Lower lobe of right lung (tissue), 2 donors: ENCODE measurements at places on chromosomes 6 and 20. TPM values are rescaled to one million over a fixed set of nuclear protein-coding genes. Genes with fewer than 3 reads are reported as not detected.

DBNDD2 gene
- 82.2 TPM for total RNA-seq

GRM1 gene
- total RNA-seq, result 0.09 TPM

OCSTAMP gene
- total RNA-seq, result not detected

HLA-DQA2 gene
- 68.0 TPM for total RNA-seq

ROS1 gene
- total RNA-seq, result 151 TPM

TRDN gene
- total RNA-seq, result not detected

HLA-DQB1 gene
- total RNA-seq, result 132 TPM

MRAP2 gene
- total RNA-seq, result 0.74 TPM

DNA sequence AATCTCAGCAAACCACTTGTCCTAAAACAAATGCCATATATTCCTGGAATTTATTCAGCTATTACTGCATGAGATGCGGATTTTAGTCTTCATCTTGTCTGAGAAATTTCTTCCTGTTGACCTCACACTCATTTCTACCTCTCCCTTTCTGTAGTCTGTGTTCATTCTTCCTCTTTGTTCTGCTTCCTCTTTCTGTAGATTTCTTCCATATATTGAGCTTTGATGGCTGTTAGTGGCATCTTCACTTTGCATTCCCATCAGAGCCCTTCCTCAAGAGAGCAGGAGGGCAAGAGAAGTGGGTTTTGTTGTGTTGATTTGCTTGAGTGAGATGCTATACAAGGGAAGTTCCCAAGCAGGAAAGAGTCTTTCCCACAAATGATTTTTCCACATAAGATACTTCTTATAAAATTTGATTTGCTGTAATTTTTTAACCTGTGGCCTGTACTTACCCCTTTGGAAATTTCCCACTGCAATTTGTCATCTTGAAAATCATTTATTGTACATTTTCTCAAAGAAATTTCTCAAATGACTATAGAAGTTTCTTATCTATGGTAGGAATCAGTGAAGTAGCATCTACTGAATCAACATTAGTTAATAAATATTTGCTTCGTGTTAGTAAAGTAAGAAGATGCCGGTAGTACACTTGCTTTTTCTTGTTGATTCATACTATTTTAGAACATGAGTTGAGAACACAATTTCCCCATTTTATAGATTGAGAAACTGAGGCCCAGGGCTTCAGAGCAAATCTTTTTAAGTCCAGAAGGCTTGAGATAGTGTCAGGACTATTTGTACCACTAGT lies 43.8 kb downstream of the MAP3K4 start:
- no peak for DNase-seq
- H3K4me1 ChIP-seq, result no peaks in the 10 kb centered on the region
- no peaks in the 10 kb centered on the region for H3K27me3 ChIP-seq
- H3K36me3 ChIP-seq, result peaks cover 36% of the 10 kb centered on the region
- no peak overlapping the region for H3K27ac ChIP-seq
- no peak overlapping the region for H3K4me3 ChIP-seq

DNA sequence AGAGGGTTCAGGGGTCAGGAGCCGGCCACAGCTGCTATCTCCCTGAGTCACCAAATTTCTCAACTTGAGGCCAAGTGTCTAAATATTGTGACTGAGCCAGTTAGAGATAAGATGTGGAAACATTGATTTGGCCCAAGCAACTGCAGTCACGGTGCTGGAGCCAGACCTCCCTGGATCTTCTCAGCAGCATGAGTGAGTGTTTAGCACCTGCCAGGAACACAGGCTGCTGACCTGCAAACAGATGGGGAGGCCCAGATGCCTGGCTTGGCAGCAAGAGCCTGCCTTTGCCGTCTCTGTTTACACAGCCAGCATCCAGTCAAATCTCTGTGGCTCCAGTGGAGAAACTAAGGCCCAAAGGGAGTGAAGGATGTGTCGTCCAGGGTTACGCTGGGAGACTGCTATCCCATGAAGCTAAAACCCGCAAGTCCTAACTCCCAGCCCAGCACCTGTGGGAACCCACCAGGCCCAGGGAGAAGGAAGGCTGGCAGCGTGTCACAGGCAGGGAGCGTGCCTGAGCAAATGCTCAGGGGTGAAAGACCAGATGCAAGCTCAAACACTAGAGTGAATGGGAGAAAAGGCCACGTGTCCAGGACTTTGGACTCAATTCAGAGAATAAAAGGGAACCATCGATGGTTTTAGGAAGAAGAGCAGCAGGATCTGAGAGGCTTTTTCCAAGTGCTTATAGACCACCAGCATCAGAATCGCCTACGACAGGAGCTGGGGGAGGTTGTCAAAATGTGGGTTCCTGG lies 15.9 kb upstream of the PTGIS start:
- H3K27ac ChIP-seq, result peak overlapping the region; percentile 43
- H3K27me3 ChIP-seq, result no peaks in the 10 kb centered on the region
- peaks cover 61% of the 10 kb centered on the region for H3K4me1 ChIP-seq
- H3K36me3 ChIP-seq, result no peaks in the 10 kb centered on the region

GRCh38 chr20:17803765-17804164 lies 104.0 kb downstream of the BANF2 start:
- no peak for DNase-seq
- H3K27me3 ChIP-seq, result no peaks in the 10 kb centered on the region
- no peak overlapping the region for H3K4me3 ChIP-seq
- no peak overlapping the region for H3K27ac ChIP-seq
- H3K36me3 ChIP-seq, result no peaks in the 10 kb centered on the region

DNA sequence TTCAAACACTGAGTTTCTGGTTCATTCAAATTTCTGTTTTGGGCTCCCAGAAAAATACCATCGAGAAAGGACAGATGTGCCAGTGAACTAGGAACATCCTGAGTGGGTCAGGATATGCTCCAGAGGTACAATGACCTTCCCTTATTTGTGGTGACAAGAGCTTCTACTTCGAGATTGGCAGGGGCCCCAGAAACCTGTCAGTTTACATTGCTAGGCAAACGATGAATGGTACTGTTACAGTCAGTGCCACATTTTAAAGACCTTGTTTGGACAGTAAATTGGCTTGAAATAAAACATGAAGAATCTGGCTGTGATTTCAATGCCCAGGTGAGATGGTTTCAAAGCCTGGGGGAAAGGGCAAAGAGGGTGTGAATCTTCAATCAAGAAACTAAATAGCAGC lies 454.5 kb upstream of the ID4 start:
- H3K4me1 ChIP-seq, result no peaks in the 10 kb centered on the region
- H3K4me3 ChIP-seq, result no peak overlapping the region
- no peak overlapping the region for H3K27ac ChIP-seq

GRCh38 chr6:13096084-13096483 lies 232.3 kb downstream of the TBC1D7 start:
- H3K4me1 ChIP-seq, result peaks cover 20% of the 10 kb centered on the region
- no peaks in the 10 kb centered on the region for H3K27me3 ChIP-seq
- DNase-seq, result no peak
- no peak overlapping the region for H3K27ac ChIP-seq

DNA sequence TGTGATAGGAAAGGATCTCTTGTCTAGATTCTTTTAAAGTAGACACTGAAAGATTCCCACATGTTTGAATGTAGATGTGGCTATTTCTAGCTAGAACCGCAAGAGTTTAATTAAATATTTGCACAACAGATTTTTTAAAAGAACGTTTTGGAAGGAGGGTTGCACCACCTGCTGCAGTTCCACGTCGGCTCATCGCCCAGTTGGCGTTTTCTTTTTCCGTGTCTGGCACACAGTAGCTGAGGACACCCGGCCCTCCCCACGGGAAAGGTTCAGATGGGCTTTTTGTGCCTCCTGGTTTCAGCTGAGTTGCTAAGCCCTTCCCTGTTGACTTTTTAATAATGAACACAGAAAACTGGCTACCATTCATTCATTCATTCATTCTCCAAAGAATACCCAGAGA lies 41.8 kb upstream of the DOK5 start:
- H3K4me3 ChIP-seq, result no peak overlapping the region
- H3K27ac ChIP-seq, result no peak overlapping the region
- no peaks in the 10 kb centered on the region for H3K36me3 ChIP-seq
- H3K27me3 ChIP-seq, result no peaks in the 10 kb centered on the region
- no peaks in the 10 kb centered on the region for H3K4me1 ChIP-seq

DNA sequence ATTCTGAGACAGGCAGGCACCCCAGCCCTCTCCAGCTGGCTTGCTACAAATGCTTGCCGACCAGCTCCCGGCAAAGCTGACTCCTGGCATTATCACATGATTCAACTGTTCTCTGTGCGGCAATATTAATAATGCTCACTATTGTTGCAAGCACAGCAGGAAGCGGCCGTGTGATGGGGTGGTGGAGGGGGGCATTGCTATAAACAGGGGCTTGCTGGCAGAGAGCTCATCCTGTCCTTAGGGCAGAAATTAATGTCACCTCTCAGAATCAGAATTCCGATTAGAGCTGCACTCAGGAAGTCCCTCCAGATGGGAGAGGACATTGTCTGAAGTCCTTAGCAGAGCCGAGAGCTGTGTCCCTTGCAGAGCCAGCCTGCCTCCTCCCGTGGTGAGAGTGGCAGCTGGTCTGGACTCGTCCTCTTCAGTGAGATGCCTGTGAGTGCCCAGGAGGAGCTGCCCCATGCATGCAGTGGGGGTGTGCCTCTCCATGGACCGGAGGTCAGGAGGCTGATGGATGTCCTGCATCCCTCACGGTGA lies 162.5 kb downstream of the CDH4 start:
- peaks cover 2% of the 10 kb centered on the region for H3K27me3 ChIP-seq
- no peak for DNase-seq
- no peaks in the 10 kb centered on the region for H3K4me1 ChIP-seq
- no peak overlapping the region for H3K27ac ChIP-seq
- H3K36me3 ChIP-seq, result no peaks in the 10 kb centered on the region

- H3K27ac ChIP-seq, result no peak overlapping the region
- H3K4me3 ChIP-seq, result no peak overlapping the region
- no peaks in the 10 kb centered on the region for H3K36me3 ChIP-seq
Measured at GRCh38 chr20:24501764-24502556, 32.5 kb downstream of the SYNDIG1 start.

GRCh38 chr6:168071620-168072019 lies 7.4 kb downstream of the FRMD1 start:
- no peak overlapping the region for H3K27ac ChIP-seq
- no peak for DNase-seq
- H3K4me1 ChIP-seq, result no peaks in the 10 kb centered on the region
- no peaks in the 10 kb centered on the region for H3K27me3 ChIP-seq
- no peak overlapping the region for H3K4me3 ChIP-seq

DNA sequence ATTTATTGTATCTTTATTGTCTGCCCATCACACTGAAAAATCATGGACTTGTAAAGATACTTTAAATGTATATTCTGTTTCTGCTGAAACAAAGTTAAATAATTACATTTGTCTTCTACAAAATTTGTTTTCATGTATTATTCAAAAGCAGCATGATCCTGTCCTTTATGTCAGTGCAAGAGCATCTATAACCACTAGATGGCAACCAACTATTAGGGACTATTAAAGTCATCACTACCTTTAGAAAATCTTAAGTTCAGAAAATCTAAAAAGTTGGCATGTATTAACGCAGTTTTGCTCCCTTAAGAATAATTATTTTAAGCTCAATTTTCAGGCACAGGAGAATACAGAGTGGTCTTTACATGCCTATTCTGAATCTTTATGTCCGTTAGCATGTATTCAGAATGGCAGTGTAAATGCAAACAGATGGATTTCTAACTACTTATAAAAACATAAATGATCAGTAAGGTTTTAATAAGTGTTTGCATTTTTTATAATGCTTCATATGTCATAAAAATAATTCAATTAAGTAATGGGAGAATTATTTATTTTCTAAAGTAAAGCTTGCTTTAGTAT lies 17.8 kb downstream of the TMEM30A start:
- H3K27me3 ChIP-seq, result no peaks in the 10 kb centered on the region
- H3K27ac ChIP-seq, result no peak overlapping the region
- no peak overlapping the region for H3K4me3 ChIP-seq
- DNase-seq, result no peak

DNA sequence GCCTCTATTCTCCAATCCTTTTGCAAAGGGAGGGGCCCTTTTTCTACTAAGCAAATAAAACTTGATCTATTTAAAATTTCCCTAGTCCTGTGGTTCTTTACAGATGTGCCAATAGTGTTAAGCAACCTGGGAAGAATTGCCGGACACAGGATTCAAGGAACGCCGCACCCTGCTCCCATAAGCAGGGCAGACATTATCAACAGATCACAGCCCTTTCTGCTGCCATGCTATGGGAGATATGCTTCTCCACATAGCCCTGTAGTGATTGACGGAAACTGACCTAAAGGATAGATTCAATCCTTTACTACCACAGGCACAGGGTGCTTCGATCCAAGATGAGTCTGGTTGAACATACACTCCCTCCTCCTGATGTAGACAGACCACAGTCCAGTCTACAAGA lies 118.4 kb upstream of the TRAF3IP2 start:
- H3K4me1 ChIP-seq, result peaks cover 40% of the 10 kb centered on the region

DNA sequence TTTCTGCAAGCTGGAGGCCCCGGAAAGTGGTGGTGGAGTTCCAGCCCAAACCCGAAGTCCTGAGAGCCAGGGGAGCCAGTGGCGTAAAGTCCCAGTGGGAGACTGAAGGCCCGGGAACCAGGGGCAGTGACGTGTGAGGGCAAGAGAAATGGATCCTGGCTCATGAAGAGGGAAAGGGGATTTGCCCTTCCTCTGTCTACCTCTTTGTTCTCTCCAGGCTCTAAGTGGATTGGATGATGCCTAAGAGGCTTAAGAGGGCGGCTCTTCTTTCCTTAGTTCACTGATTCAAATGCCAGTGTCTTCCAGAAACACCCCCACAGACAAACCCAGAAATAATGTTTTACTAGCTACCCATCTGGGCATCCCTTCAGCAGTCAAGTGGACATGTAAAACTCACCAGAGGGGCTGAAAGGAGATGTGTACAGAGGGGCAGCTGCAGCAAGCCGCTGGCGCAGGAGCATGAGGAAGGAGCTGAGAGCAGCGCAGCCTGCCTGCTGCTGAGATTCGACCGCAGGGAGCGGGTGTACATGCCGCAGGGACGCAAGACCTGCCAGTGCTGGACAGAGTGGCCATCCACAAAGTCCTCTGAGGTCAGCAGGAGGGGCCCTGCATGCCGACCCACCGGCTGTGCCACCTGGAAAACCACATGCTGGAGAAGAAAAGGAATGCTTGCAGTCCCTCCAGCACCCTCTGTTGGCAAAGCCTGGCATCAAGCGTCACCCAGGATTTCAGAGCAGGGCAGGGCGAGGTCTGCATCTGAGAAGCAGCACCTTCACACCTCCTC lies 29.5 kb downstream of the CDYL start:
- H3K4me3 ChIP-seq, result no peak overlapping the region
- no peaks in the 10 kb centered on the region for H3K36me3 ChIP-seq

DNA sequence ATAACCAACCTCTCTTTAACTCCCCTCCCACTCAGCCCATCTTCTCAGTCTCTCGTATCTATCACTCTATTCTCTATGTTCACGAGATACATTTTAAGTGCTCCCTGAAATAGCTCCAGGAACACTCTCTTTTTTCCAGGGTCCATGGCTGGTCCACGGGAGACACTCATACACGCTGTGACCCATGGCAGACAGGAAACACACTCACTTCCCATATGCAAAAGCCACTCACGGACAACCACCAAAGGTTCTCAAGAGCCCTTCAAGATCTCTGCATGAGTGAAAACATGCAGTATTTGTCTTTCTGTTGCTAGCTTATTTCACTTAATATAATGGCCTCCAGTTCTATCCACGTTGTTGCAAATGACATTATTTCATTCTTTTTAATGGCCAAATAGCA lies 71.4 kb upstream of the PCSK2 start:
- no peak overlapping the region for H3K4me3 ChIP-seq
- no peak for DNase-seq
- H3K4me1 ChIP-seq, result no peaks in the 10 kb centered on the region
